ENCODE measurements at places on chromosomes 6 and 20.

DNA sequence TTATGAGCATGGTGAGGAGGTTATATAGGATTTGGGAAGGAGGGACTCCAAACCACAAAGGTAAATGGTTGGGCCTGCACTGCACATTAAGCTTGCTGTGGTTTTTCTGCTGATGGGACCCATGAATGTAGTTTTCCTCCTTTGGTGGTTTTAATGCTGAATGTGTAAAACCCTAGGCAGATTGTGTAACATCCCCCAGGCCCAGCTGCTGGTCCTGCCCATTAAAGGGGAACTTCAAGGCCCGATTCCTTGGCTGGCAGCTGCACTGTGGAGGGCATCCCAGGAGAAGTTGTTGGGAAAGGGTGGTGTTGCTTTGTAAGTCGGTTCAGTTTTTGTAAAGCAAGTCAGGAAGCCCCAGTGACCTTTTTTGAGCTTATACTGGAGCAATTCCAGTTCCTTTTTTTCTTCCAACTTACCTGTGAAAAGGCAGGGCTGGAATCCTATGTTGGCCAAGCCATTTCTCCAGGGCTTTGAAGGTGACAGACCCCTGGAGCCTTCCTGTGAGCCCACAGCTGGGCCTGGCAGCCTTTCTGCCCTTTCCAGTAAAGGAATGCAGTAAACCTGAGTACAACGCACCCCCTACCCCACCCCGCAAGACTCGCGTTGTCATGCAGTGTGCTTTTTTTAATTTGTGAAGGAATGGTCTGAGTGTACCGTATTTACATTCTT is 43.1 kb upstream of the NAA20 start:
- no peaks in the 10 kb centered on the region for H3K36me3 ChIP-seq
- no peak overlapping the region for H3K4me3 ChIP-seq
- no peak for DNase-seq
- H3K27ac ChIP-seq, result no peak overlapping the region
- no peaks in the 10 kb centered on the region for H3K4me1 ChIP-seq

DNA sequence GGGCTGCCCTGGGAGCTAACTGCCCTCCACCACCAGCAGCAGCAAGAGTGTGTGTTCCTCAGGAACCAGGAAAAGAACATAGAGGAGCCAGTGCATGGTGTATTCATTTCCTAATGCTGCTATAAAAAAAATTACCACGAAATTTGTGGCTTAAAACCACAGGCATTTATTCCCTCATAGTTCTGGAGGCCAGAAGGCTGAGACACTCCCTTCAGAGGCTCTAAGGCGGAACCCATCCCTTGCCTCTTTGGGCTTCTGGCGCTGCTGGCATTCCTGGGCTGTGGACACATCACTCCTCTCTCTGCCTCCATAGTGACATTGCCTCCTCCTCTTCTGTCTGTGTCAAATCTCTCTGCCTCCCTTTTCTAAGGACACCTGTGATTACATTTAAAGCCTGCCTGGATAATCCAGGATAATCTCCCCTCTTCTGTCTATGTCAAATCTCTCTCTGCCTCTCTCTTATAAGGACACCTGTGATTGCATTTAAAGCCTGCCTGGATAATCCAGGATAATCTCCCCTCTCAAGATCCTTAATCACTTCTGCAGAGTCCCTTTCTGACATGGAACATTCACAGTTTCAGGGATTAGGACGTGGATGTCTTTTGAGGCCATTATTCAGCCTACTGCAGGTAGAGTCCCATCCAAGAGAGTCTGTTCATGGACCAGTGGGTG is 54.7 kb downstream of the NDUFAF5 start:
- no peaks in the 10 kb centered on the region for H3K36me3 ChIP-seq
- H3K4me1 ChIP-seq, result no peaks in the 10 kb centered on the region
- DNase-seq, result no peak

- no peaks in the 10 kb centered on the region for H3K36me3 ChIP-seq
- no peak overlapping the region for H3K27ac ChIP-seq
- no peak overlapping the region for H3K4me3 ChIP-seq
- no peaks in the 10 kb centered on the region for H3K4me1 ChIP-seq
Observed at GRCh38 chr20:52536841-52537400, 345.3 kb upstream of the ZFP64 start.

DNA sequence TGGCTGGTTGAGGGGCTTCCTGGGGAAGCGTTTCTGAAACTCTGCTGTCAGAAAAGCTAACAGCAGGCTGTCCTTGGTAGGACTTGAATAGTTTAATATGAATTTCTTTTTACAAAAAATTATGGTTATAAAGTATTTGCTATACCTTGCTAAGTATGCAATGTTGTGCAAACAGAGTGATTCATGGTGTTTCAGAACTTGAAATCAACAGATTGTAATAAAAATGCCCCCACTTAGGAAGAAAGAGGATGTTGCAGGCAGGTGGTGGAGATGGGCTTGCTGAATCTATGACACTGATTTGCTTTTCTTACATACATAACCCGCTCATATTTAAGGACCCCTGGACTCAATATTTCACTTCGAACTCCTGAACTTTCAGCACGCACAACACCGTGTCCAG is 211.6 kb downstream of the THBS2 start:
- H3K27ac ChIP-seq, result no peak overlapping the region
- no peak for DNase-seq

- no peak overlapping the region for H3K27ac ChIP-seq
- no peak for DNase-seq
- H3K4me3 ChIP-seq, result no peak overlapping the region
- H3K36me3 ChIP-seq, result no peaks in the 10 kb centered on the region
- H3K27me3 ChIP-seq, result no peaks in the 10 kb centered on the region
Observed at GRCh38 chr6:123869334-123869733, 65.7 kb downstream of the NKAIN2 start.

GRCh38 chr20:55893031-55893430 is 112.3 kb downstream of the CBLN4 start:
- no peaks in the 10 kb centered on the region for H3K36me3 ChIP-seq
- no peak overlapping the region for H3K27ac ChIP-seq
- DNase-seq, result no peak
- H3K4me3 ChIP-seq, result no peak overlapping the region
- no peaks in the 10 kb centered on the region for H3K4me1 ChIP-seq

GRCh38 chr20:64228751-64229506 is 26.6 kb upstream of the PCMTD2 start:
- H3K27me3 ChIP-seq, result no peaks in the 10 kb centered on the region
- H3K4me1 ChIP-seq, result peaks cover 22% of the 10 kb centered on the region
- no peak for DNase-seq
- no peak overlapping the region for H3K27ac ChIP-seq
- H3K36me3 ChIP-seq, result no peaks in the 10 kb centered on the region
- no peak overlapping the region for H3K4me3 ChIP-seq

- H3K27me3 ChIP-seq, result peaks cover 10% of the 10 kb centered on the region
- no peaks in the 10 kb centered on the region for H3K36me3 ChIP-seq
- no peak for DNase-seq
- no peak overlapping the region for H3K27ac ChIP-seq
- H3K4me1 ChIP-seq, result no peaks in the 10 kb centered on the region
- no peak overlapping the region for H3K4me3 ChIP-seq
Observed at GRCh38 chr20:34987288-34988190, 31.9 kb downstream of the MYH7B start.

GRCh38 chr6:138371452-138371711 is 6.3 kb upstream of the SMIM28 start:
- H3K27me3 ChIP-seq, result no peaks in the 10 kb centered on the region
- no peak overlapping the region for H3K4me3 ChIP-seq
- H3K36me3 ChIP-seq, result no peaks in the 10 kb centered on the region
- no peaks in the 10 kb centered on the region for H3K4me1 ChIP-seq
- DNase-seq, result no peak

- no peak for DNase-seq
- peak overlapping the region; percentile 64 for H3K27ac ChIP-seq
- no peaks in the 10 kb centered on the region for H3K27me3 ChIP-seq
Observed at GRCh38 chr20:62529896-62530642, 54.3 kb upstream of the GATA5 start.

- H3K27ac ChIP-seq, result no peak overlapping the region
- H3K4me1 ChIP-seq, result no peaks in the 10 kb centered on the region
- H3K27me3 ChIP-seq, result no peaks in the 10 kb centered on the region
- DNase-seq, result peak; percentile 21
- H3K4me3 ChIP-seq, result no peak overlapping the region
Observed at GRCh38 chr6:167141667-167142432, 15.9 kb downstream of the GPR31 start.

- DNase-seq, result no peak
- no peaks in the 10 kb centered on the region for H3K27me3 ChIP-seq
- no peak overlapping the region for H3K27ac ChIP-seq
- H3K4me3 ChIP-seq, result no peak overlapping the region
Observed at GRCh38 chr6:82467338-82467737, 103.7 kb downstream of the TPBG start.

GRCh38 chr6:169048865-169049205 is 204.8 kb downstream of the THBS2 start:
- DNase-seq, result no peak
- no peaks in the 10 kb centered on the region for H3K4me1 ChIP-seq
- H3K27me3 ChIP-seq, result no peaks in the 10 kb centered on the region
- no peaks in the 10 kb centered on the region for H3K36me3 ChIP-seq
- no peak overlapping the region for H3K27ac ChIP-seq

DNA sequence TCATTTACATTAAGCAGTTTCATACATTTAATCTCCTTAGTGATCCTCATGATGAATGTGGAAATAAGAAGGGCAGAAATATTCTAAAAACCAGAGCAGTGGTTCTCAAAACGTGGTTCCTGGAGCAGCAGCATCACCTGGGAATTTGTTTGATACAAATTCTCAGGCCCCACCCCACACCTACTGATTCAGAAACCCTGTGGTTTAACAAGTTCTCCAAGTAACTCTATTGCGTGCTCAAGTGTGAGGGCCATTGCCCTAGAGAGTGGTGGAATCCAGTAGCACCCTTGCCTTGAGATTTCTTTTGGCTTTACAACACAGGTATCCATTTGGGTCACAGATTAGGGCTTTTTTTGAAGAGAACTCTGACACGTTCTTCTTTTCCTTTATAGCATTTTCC is 354.6 kb upstream of the FLRT3 start:
- no peaks in the 10 kb centered on the region for H3K27me3 ChIP-seq
- no peaks in the 10 kb centered on the region for H3K4me1 ChIP-seq
- H3K36me3 ChIP-seq, result no peaks in the 10 kb centered on the region

DNA sequence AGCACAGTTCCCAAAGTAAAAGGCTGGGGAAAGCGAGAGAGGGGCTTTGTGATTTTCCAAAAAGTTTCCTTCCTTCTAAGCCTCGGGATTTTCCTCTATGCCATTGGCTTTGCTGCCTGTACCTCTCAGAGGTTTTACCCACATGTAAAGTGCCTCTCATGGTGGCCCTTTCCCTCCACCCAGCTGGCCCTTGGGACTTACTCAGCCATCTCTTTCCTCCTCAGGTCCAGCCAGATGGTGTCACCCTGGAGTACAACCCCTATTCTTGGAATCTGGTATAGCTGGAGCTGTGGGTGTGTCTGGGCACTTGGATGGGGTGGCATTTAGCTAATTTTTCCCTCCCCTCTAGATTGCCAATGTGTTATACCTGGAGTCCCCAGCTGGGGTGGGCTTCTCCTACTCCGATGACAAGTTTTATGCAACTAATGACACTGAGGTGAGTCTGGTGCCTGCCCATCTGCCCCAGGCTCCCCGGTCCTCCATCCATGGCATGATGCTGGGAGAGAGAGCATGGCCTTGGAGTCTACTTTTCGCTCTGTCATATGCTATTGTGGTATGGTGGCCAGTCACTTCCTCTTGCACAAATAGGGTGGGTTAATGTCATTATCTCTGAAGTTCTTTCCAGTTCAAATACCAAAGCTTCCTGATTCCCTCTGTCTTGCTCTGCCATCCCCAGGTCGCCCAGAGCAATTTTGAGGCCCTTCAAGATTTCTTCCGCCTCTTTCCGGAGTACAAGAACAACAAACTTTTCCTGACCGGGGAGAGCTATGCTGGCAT is 1.1 kb downstream of the CTSA start:
- DNase-seq, result no peak
- peak overlapping the region; percentile 85 for H3K4me3 ChIP-seq
- H3K27me3 ChIP-seq, result no peaks in the 10 kb centered on the region
- peaks cover 23% of the 10 kb centered on the region for H3K4me1 ChIP-seq
- peak overlapping the region; percentile 53 for H3K27ac ChIP-seq

- DNase-seq, result no peak
- no peak overlapping the region for H3K4me3 ChIP-seq
- H3K4me1 ChIP-seq, result no peaks in the 10 kb centered on the region
Observed at GRCh38 chr6:15520626-15521203, 142.1 kb downstream of the DTNBP1 start.

DNA sequence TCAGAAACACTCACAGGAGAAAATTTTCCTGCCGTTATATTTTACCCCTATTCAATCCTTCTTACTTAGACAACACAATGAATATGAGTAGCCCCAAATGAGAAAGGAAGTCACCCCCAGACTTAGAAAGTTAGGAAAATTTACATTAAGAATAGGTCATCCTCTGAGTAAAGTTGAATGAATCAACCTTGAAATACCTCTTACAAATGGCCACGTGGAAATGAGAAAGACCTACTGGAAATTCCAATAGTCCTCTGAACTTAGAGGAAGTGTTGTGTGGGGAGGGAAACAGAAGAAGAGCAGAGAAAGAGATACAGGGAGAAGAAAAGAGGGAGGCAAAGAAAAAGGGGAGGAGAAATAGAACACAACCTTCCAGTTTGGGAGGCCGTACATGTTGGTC is 43.7 kb downstream of the PHACTR1 start:
- H3K4me3 ChIP-seq, result no peak overlapping the region
- no peaks in the 10 kb centered on the region for H3K4me1 ChIP-seq
- no peak for DNase-seq
- no peaks in the 10 kb centered on the region for H3K27me3 ChIP-seq
- H3K36me3 ChIP-seq, result no peaks in the 10 kb centered on the region

GRCh38 chr6:743320-744096 is 50.6 kb upstream of the EXOC2 start:
- H3K27ac ChIP-seq, result no peak overlapping the region
- DNase-seq, result no peak
- no peaks in the 10 kb centered on the region for H3K4me1 ChIP-seq
- no peak overlapping the region for H3K4me3 ChIP-seq
- H3K27me3 ChIP-seq, result no peaks in the 10 kb centered on the region

GRCh38 chr6:105495515-105495914 is 92.6 kb upstream of the PREP start:
- no peak overlapping the region for H3K4me3 ChIP-seq
- no peak for DNase-seq
- no peaks in the 10 kb centered on the region for H3K36me3 ChIP-seq
- H3K4me1 ChIP-seq, result no peaks in the 10 kb centered on the region
- H3K27me3 ChIP-seq, result no peaks in the 10 kb centered on the region
- no peak overlapping the region for H3K27ac ChIP-seq

- DNase-seq, result no peak
- no peak overlapping the region for H3K27ac ChIP-seq
- no peaks in the 10 kb centered on the region for H3K4me1 ChIP-seq
- H3K4me3 ChIP-seq, result no peak overlapping the region
- no peaks in the 10 kb centered on the region for H3K27me3 ChIP-seq
- peaks cover 56% of the 10 kb centered on the region for H3K36me3 ChIP-seq
Observed at GRCh38 chr20:1164871-1165270, 19.9 kb downstream of the TMEM74B start.

GRCh38 chr6:169665289-169665688 is 36.5 kb downstream of the WDR27 start:
- no peak overlapping the region for H3K4me3 ChIP-seq
- no peaks in the 10 kb centered on the region for H3K4me1 ChIP-seq

- H3K36me3 ChIP-seq, result no peaks in the 10 kb centered on the region
- no peak overlapping the region for H3K4me3 ChIP-seq
- H3K4me1 ChIP-seq, result no peaks in the 10 kb centered on the region
- H3K27me3 ChIP-seq, result no peaks in the 10 kb centered on the region
- no peak for DNase-seq
Observed at GRCh38 chr6:39281312-39281980, 32.8 kb downstream of the KCNK17 start.
